ENCODE measurements at places on chromosomes 7 and 10. TPM values are rescaled to one million over a fixed set of nuclear protein-coding genes. Genes with fewer than 3 reads are reported as not detected.

- H3K4me1 ChIP-seq: peaks cover 11% of the 10 kb centered on the region
- DNase-seq: no peak
- no peaks in the 10 kb centered on the region for H3K36me3 ChIP-seq
These were observed 6.3 kb upstream of the OPN4 start for GRCh38 chr10:86647773-86648703.

GRCh38 chr7:131188367-131189339 is 139.0 kb upstream of the MKLN1 start:
- no peaks in the 10 kb centered on the region for H3K27me3 ChIP-seq
- peak overlapping the region; percentile 88 for H3K27ac ChIP-seq
- H3K4me1 ChIP-seq: peaks cover 41% of the 10 kb centered on the region
- peaks cover 3% of the 10 kb centered on the region for H3K36me3 ChIP-seq

The MUC12 gene
- total RNA-seq: not detected

The CALML3 gene
- not detected for total RNA-seq

DNA sequence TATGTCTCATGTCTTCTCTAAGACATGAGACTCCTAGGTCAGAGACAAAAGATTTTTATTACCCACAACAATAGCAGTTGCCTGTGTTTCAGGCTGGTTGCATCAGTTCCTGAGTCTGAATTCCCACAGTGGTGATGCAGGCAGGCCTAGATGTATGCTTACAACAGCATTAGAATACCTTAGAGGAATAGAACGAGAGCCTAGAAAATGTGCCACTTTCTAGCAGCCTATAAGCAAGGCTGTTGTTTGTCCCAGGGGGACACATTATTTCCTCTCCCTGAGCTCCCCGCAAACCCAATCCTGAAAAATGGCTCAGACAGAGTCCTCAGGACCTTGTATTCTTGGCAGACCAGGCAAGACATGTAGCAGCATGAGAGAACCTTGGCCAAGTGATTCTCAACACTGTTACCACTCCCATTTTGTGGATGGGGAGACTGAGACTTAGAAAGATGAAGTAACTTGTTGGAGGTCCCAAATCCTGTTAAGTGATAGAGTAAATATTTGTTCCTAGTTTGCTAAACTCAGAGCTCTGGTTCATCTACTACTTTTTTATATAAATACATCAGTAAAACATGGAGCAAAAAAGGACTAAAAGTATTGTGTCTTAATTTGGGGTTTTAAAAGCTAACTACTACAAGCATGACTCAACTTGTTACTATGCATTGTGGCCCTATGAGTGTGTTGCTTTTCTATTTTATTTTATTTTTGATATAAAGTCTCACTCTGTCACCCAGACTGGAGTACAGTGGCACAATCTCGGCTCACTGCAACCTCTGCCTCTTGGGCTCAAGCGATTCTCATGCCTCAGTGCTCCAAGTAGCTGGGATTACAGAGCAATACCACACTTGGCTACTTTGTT is 14.2 kb downstream of the VTI1A start:
- no peaks in the 10 kb centered on the region for H3K27me3 ChIP-seq
- H3K27ac ChIP-seq: no peak overlapping the region
- DNase-seq: no peak
- peaks cover 8% of the 10 kb centered on the region for H3K4me1 ChIP-seq
- H3K4me3 ChIP-seq: no peak overlapping the region

DNA sequence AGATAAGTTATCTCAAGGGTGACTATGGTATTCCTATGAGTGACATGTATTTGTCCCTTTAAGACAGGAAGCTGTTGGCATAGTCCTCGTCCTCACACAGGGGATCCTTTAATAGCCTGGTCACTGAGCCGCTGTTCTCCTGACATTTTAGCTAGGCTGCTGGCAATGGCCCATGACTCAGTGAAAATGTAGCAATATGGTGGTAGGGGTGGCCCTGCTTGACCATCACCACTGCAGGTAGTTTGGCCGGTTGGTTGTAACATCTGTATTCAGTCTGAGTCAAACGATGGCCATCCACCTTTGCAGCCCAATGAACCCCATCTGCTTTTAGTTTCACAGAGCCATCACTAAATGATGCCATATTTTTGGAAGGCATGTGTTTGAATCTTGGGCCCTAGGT is 110.1 kb upstream of the RAB18 start:
- no peaks in the 10 kb centered on the region for H3K4me1 ChIP-seq
- peaks cover 12% of the 10 kb centered on the region for H3K27me3 ChIP-seq
- DNase-seq: no peak
